ENCODE measurements at places on chromosomes 6 and 20. TPM values are rescaled to one million over a fixed set of nuclear protein-coding genes. Genes with fewer than 3 reads are reported as not detected.

LGSN gene
- total RNA-seq: not detected

OLIG3 gene
- total RNA-seq: not detected

PKIG gene
- 24.8 TPM for total RNA-seq

NFS1 gene
- total RNA-seq: 27.6 TPM

SLCO4A1 gene
- total RNA-seq: 27.0 TPM

LPA gene
- not detected for total RNA-seq

SLC22A1 gene
- 1.4 TPM for total RNA-seq

C4A gene
- 16.2 TPM for total RNA-seq

C20orf202 gene
- not detected for total RNA-seq

IFNGR1 gene
- total RNA-seq: 58.4 TPM

DOK5 gene
- total RNA-seq: not detected

PI16 gene
- total RNA-seq: not detected

BICRAL gene
- 8.4 TPM for total RNA-seq

ELOVL2 gene
- not detected for total RNA-seq

TP53TG5 gene
- not detected for total RNA-seq
